ENCODE measurements at places on chromosomes 16 and 17. TPM values are rescaled to one million over a fixed set of nuclear protein-coding genes. Genes with fewer than 3 reads are reported as not detected.
A peak's percentile ranks its signal among the peaks of the same experiment; 100 is the strongest.

- no peak overlapping the region for H3K4me3 ChIP-seq
- H3K36me3 ChIP-seq: no peaks in the 10 kb centered on the region
- DNase-seq: no peak
- H3K4me1 ChIP-seq: no peaks in the 10 kb centered on the region
Measured at GRCh38 chr16:22075043-22075757, 17.1 kb upstream of the VWA3A start.

GRCh38 chr17:81804559-81805399 lies 829 bp downstream of the GCGR start:
- no peak overlapping the region for H3K27ac ChIP-seq
- DNase-seq: no peak
- H3K4me1 ChIP-seq: no peaks in the 10 kb centered on the region
- no peaks in the 10 kb centered on the region for H3K36me3 ChIP-seq
- H3K4me3 ChIP-seq: no peak overlapping the region

- no peaks in the 10 kb centered on the region for H3K36me3 ChIP-seq
- no peak overlapping the region for H3K27ac ChIP-seq
- H3K4me3 ChIP-seq: no peak overlapping the region
- H3K4me1 ChIP-seq: no peaks in the 10 kb centered on the region
- H3K27me3 ChIP-seq: peaks cover 14% of the 10 kb centered on the region
Measured at GRCh38 chr17:951325-952132, 28.0 kb downstream of the NXN start.

Gene SNAI3
- total RNA-seq: 2.8 TPM

Gene APOBR
- total RNA-seq: 7.7 TPM

Gene TP53TG3D
- total RNA-seq: not detected

Gene CLCN7
- 52.8 TPM for total RNA-seq

DNA sequence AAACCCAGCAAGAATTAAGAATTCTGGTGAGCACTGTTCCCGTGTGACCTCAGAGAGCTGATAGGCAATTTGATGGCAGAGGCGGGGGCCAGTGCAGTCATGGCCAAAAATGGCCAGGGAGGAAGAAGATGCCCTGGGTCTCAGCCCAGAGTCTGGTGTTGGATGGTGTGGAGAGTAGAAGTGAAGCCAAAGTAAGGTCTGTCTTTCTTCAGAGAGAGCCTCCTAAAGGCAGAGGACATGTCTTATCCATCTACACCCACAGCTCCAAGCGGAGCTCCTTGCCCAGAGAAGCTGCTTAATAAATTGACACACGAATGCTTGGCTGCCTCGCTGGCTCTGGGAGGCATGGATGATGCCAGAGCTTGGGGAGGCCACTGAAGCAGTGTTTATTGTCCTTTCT lies 19.7 kb upstream of the ZNF652 start:
- H3K4me3 ChIP-seq: no peak overlapping the region
- no peaks in the 10 kb centered on the region for H3K27me3 ChIP-seq
- no peaks in the 10 kb centered on the region for H3K4me1 ChIP-seq
- H3K27ac ChIP-seq: no peak overlapping the region
- no peak for DNase-seq

Gene DNAH9
- not detected for total RNA-seq

GRCh38 chr16:81778861-81779535 lies at the start of gene PLCG2:
Gene PLCG2, plus strand, starts transcription at chr16:81779291. Its CDS starts 6,699 bp downstream, at chr16:81785990.
- DNase-seq: peak; percentile 70
- H3K27me3 ChIP-seq: no peaks in the 10 kb centered on the region
- peak within 1 kb of the TSS; percentile 58 for H3K4me3 ChIP-seq
- peaks cover 4% of the 10 kb centered on the region for H3K4me1 ChIP-seq
- no peak within 1 kb of the TSS for H3K27ac ChIP-seq

DNA sequence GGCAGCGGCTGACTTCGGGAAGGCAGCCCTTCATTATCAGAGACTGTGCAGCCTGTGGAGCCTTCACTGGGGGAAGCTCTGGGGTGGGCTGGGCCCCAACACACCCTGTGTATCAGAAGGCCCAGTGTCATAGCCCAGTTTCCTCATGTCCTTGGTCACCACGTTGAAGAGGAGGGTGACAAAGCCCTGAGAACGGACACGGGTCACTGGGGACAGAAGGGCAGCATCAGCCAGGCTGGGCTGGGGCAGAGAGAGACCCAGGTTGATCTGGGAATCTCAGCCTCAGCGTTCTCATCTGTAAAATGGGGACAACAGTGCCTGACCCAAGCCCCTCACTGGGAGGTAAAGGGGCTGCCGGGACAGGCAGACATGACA lies 19.3 kb downstream of the B9D1 start:
- H3K27me3 ChIP-seq: no peaks in the 10 kb centered on the region
- H3K27ac ChIP-seq: no peak overlapping the region
- DNase-seq: no peak
- H3K4me3 ChIP-seq: no peak overlapping the region
- H3K4me1 ChIP-seq: no peaks in the 10 kb centered on the region

GRCh38 chr16:46882304-46882939 lies 1.7 kb upstream of the GPT2 start:
- no peaks in the 10 kb centered on the region for H3K27me3 ChIP-seq
- DNase-seq: no peak
- no peak overlapping the region for H3K27ac ChIP-seq
- H3K4me1 ChIP-seq: peaks cover 6% of the 10 kb centered on the region
- no peak overlapping the region for H3K4me3 ChIP-seq
